ENCODE measurements at places on chromosomes 3 and 15. TPM values are rescaled to one million over a fixed set of nuclear protein-coding genes. Genes with fewer than 3 reads are reported as not detected.

The PTX3 gene
- total RNA-seq, result 0.49 TPM

The ARL6 gene
- 7.1 TPM for total RNA-seq

The HPS3 gene
- 11.7 TPM for total RNA-seq

The BCL2A1 gene
- 0.35 TPM for total RNA-seq

Data from airway epithelial cell (primary cell).